MCF 10A (cell line): ENCODE measurements at places on chromosomes 6 and 20. TPM values are rescaled to one million over a fixed set of nuclear protein-coding genes. Genes with fewer than 3 reads are reported as not detected.
A peak's percentile ranks its signal among the peaks of the same experiment; 100 is the strongest.

The LY6G6F gene
- not detected in 2 replicates for total RNA-seq

The GNMT gene
- 0.30 TPM in 1 of 2 replicates, not detected in the other for total RNA-seq

GRCh38 chr20:48478806-48479585 lies 348.8 kb downstream of the PREX1 start:
- peaks cover 50% of the 10 kb centered on the region for H3K27me3 ChIP-seq
- H3K27ac ChIP-seq: no peak overlapping the region
- DNase-seq: no peak
- no peak overlapping the region for H3K4me3 ChIP-seq

DNA sequence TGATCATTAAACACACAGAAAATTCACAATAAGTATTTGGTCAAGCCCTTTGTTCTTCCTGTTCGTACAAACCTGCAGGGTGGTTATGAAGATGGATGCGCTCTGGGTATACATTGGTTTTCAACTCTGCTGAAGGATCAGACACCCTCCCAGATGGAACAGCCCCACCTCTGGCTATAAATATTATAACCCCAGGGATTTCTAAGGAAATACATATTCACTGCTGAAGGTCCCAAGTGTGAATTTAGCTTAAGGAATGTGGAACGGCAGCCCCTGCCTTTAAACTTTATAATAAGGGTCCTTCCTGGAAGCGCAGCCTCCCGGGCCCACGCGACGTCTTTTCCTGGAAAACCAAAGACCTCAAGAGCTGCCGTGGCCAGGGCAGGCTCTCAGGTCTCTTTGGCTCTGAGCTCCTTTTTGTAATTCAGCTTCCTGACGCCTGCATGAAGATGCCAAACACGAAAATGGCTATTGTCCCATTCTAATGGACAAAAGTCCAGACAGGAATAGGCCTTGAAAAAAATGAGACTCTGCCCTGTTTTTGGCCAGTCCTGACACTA lies 172.4 kb upstream of the SSTR4 start:
- no peak for DNase-seq
- no peak overlapping the region for H3K4me3 ChIP-seq

DNA sequence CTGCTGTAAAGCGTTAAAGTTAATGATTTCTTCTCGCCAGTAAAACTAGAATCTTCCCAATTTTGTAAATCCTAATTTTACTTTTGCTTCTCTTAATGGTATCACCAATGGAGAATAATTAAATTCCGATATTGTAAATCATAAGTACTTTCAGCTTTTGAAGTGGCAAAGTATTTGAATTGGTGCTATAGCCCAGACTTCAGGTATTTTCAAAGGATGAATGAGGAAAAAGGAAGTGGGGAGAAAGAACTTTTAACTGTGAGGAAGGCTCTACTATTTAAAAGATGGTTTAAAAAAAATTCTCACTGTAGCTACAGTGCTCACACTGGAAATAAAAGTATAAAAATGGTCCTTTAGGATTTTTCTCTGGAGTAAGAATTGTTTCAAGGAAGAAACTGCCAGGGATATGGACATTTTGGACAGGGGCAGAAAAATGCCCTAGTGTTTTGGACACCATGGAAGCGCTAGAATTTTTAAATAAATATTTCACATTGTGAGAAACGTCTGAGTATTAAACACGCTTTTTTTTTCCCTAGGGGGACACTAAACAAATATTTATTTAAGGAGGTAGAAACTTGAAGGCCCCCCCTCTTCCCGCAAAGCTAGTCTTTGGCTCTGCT lies 1.3 kb upstream of the TAB2 start:
- peak overlapping the region; percentile 54 for H3K27ac ChIP-seq
- no peak for DNase-seq
- peak overlapping the region; percentile 82 for H3K4me3 ChIP-seq
- H3K4me1 ChIP-seq: peaks cover 15% of the 10 kb centered on the region
- no peaks in the 10 kb centered on the region for H3K36me3 ChIP-seq

DNA sequence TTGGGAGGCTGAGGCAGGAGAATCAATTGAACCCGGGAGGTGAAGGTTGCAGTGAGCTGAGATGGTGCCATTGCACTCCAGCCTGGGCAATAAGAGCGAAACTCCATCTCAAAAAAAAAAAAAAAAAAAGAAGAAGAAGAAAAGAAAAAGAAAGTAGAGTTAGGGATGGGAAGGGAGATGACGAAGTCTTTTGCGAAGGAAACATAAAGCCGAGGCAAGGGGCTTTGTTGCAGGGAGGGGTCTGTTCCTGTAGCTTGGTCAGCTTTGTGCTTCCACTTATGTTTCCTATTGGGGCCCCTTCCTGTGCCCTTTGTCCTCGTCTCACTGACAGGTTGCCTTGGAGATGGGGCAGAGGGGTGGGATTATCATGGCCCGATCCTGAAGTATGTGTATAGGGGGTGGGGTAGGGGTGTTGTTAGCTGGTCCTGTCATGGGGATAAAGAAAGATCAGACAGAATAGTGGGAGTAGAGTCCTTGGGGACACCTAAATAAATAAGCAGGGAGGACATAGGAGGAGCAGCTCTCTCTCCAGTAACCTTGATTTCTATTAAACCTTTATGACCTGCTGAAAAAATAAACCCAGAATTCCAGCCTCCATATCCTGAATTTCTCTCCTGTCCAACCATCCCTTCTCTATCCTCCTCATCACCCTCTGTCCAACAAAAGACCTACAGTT lies 1.1 kb upstream of the CLIC1 start:
- H3K27ac ChIP-seq: peak overlapping the region; percentile 81
- H3K27me3 ChIP-seq: no peaks in the 10 kb centered on the region
- peaks cover 20% of the 10 kb centered on the region for H3K36me3 ChIP-seq
- H3K4me3 ChIP-seq: peak overlapping the region; percentile 10
- DNase-seq: no peak
- peaks cover 40% of the 10 kb centered on the region for H3K4me1 ChIP-seq
